Fibroblast of the aortic adventitia (primary cell): ENCODE measurements at places on chromosomes 1 and 21.
A peak's percentile ranks its signal among the peaks of the same experiment; 100 is the strongest.

DNA sequence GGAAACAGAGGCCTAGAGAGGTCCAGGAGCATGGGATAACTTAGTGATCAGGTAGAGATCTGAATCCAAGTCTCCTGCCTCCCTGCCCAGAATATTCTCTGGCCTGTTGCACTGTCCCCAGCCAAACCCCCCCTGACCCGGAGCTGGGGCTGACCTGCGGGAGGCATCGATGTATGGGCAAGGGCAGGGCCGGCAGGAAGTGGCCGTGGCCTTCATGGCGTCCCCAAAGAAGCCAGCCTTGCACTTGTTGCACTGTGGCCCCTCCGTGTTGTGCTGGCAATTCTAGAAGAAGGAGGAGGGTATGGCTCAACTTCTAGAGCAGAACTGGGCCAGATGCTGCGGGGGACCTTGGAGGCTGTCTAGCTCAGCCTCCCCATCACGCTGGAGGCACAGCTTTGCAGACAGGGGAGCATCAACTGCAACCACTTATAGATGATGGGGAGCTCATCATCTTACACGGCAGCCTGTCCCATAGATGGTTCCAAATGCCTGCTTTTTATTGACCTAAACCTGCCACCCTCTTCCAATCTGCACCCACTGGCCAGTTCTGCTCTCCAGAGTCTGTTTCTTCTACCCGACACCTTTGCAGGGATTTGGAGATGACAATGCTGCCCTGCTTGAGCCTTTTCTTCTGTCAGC lies 58.2 kb downstream of the HSPG2 start:
- no peak for DNase-seq

DNA sequence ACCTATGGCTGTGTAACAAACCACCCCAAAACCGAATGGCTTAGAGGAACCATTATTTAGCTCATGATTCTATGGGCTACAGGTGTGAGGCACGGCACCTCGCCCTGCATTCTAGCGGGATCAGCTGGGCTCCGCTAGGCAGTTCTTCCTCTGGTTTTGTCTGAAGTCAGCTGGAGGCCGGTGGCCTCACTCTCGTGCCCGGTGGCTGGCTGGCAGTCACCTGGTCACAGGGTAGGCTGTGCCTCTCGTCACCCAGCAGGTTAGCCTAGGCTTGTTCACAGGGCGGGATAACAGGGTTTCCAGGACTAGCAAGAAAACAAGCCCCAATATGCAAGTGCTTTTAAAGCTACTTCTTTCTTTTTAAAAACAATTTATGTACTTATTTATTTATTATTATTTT lies 16.3 kb upstream of the AGPAT3 start:
- DNase-seq = no peak

GRCh38 chr1:220787069-220787619 lies 431 bp downstream of the MTARC1 start:
- no peak for DNase-seq

DNA sequence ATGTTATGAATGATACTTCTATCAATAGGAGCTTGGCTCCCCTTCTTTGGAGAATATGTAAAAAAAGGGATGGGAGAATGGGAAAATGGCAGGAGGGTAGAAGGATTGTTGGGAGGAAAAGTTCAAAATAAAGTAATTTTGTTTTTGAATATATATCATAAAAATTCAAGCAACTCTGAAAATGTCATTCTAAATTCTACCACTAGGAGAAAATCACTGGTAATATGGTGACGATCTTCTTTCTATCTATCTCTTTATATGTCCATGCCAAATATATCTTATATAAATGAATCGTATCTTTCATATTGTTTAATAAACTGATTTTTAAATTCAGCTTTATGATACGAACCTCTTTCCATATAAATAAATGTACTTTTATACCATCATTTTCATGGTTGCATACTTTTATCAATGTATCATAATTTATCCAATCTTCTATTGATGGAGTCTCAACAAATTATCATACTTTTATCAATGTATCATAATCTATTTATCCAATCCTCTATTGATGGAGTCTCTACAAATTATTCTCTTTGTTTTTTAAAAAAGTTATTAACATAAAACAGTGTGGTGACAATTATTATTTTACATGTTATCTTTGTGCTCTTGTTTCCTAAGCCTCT lies 73.7 kb upstream of the MARK1 start:
- DNase-seq = no peak

DNA sequence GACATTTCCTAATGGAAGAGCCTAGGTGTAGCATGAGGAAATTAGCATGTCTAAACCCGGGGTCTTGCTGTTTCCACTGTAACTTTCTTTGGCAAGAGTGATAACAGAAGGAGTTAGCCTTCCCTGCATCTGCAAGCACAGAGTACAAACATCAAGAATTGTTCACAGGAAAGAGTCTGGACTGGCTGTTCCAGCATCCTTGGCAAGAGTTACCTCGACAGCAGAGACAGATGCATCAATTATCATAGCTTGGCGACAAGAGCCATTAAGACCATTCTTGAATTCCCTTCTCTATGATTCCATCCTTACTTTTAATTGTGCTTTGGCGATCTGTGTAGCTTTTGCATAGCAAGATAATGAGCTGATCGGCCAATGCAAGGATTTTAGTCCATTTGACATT lies 82.8 kb upstream of the RALGPS2 start:
- DNase-seq = no peak

GRCh38 chr1:162291000-162291399 lies 85.7 kb downstream of the SPATA46 start:
- DNase-seq = no peak

DNA sequence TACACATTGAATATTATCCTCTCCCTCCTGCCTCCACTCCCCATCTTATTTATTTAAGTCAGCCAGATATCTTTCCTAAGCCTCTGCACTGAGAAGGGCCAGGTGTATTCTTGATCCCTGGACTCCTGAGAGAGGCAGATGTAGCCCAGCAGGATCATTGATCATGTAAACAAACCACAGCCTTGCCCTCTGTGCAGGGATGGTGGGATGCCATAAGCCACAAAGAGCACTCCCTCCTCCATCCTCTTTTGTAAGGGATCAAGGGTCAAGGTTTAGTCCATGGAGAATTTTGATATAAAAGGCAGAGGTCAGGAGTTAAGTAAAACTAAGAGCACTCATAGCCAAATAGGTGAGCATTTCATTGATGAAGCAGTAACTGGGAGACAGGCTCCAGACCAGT lies 17.3 kb downstream of the PHGDH start:
- DNase-seq = no peak

GRCh38 chr1:48808496-48808895 lies 31.8 kb upstream of the BEND5 start:
- DNase-seq = no peak

GRCh38 chr1:179826626-179827280 lies 50.9 kb downstream of the TOR1AIP2 start:
- DNase-seq = no peak

- no peak for DNase-seq
Measured at GRCh38 chr1:230611128-230611877, 31.0 kb upstream of the COG2 start.

- DNase-seq = no peak
Measured at GRCh38 chr1:30514945-30515344, 208.4 kb downstream of the MATN1 start.

- no peak for DNase-seq
Measured at GRCh38 chr1:179297105-179297378, 3.4 kb downstream of the SOAT1 start.

GRCh38 chr1:203516184-203516583 lies 22.2 kb downstream of the OPTC start:
- DNase-seq = no peak

DNA sequence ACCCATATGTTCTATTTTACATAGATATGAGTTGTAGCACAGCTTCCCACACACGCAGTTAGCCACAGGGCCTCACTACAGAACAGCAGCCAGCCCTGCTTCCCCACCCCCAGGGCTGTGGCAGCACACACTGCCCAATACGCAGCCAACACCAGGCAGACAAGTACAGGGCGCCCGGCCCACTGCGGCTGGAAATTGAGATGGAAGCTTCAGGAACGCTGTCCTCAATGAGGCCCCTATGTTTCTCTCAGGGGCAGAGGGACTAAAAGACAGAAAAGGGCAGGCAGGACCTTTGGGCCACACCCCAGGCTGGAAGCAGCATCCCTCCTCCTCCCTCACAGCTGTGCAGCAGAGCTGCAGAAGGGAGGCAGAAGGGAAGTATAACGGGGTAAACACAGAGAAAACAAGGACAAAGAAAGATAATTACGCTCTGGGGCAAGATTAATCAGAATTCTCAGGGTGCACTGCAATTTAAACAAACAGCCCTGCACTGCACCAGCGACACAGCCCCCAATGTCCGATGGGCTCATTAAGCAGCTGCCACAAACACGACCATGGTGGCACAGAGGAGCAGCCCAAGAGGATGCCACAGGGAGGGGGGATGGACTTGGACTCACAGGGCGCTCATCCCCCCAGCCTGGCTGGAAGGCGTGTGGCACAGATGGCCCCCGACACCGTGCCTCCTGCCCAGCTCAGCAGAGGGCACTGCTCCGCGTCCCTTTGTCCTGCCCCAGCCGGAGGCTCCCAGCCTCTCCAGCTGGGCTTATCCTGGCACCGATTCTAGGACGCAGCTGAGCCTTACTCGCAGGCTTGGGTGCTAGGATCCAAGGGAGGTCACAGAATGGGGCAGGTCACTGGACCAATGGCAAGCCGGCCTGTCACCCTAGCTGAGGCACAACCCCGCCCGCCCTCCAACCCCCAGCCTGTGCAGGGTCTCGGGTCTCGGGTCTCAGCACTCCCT lies 14.2 kb downstream of the WDR4 start:
- DNase-seq = peak; percentile 17

GRCh38 chr1:19306941-19307340 lies 5.0 kb downstream of the AKR7A2 start:
- no peak for DNase-seq

- peak; percentile 69 for DNase-seq
Measured at GRCh38 chr1:203702130-203702577, 62.8 kb upstream of the LAX1 start.

DNA sequence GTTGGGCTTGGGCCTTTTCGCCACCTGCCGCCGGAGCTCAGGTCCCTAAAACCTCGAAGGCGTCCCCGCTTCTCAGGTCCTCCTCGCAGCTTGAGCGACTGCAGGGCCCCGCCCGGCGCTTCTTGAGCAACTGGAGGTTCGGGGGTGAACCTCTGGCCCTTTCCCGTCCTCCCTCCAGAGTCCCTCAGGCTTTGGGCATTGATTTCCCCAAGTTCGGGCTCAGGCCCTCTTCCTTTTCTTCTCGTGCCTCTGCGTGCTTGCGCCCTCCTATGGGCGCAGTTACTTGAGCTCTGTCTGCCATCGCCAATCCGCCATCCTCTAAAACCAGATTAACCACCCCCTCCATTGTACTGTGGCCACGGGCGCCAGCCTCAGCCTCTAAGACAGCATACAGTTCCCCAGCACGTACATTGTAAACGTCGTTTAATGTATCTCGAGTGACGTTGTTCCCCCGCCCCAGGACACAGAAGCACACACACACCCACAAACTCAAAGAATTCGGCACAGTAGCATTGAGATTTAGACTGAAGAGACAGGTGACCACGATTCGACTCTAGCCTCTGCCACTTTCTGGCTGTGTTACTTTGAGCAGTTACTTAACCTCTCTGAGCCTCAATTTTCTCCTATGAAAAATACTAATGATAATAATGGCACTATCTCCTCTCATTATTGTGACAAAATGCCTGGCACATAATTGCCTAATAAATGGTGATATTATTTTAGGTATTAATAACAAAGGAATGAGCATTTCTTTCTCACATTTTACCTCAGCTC lies 22.6 kb downstream of the BTG2 start:
- DNase-seq = peak; percentile 66

GRCh38 chr1:56525489-56526041 lies 53.8 kb downstream of the PLPP3 start:
- no peak for DNase-seq

- DNase-seq = no peak
Measured at GRCh38 chr1:10819198-10819901, 22.9 kb upstream of the CASZ1 start.
